ENCODE measurements at places on chromosomes 1 and 21.

DNA sequence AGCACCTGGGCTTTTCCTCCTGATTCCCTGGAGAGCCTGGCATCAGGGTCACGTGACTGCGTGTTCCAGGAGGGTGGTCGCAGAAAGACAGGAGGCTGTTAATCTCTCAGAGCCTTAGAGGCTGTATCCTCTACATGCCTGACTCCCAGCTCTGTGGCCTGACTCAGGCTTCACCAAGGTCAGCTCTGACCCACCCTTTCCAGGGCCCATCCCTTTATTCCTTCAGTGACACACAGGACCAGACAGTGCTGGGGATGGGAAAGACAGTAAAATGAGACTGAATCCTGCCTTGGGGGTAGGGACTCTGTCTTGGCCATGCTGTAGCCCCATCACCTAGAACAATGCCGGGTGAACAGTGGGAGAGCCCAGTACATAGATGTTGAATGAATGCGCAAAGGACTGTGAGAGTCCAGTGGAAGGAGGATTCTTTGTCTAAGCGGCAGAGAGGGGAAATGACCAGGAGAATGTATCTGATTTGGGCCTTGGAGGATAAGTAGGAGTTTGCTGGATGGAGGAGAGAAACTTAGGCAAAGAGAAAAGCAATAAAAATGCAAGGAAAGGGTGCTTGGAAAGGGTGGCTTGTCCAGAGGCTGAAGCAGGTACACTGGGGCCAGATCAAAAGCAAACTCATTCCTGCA, 33.0 kb downstream of the EPHX1 start:
- no peak for DNase-seq

- no peak for DNase-seq
These were observed 106.9 kb downstream of the ASH1L start for GRCh38 chr1:155455588-155456195.

- DNase-seq = no peak
These were observed 138.1 kb upstream of the ADAMTS5 start for GRCh38 chr21:27104846-27105431.

DNA sequence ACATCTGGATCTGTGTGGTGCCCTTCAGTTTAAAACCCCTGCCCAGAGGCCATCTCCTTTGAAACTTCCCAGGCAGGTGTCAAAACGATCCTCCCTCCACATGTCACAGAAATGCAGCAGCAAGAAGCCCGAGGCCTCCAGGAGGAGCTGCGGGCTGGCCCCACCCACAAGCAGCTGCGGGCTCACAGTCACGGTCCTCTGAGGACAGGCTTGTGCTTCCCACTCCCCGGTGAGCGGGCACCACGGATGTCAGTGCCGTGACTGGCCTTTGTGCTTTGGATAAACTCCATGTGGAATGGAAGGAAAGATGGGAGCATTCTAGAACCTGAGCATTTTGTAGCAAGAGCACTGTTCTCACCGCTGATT, 65.8 kb downstream of the SIK1 start:
- no peak for DNase-seq

GRCh38 chr1:56399795-56400194, 179.6 kb downstream of the PLPP3 start:
- DNase-seq = no peak

GRCh38 chr1:230010603-230011332, 56.3 kb upstream of the GALNT2 start:
- no peak for DNase-seq

DNA sequence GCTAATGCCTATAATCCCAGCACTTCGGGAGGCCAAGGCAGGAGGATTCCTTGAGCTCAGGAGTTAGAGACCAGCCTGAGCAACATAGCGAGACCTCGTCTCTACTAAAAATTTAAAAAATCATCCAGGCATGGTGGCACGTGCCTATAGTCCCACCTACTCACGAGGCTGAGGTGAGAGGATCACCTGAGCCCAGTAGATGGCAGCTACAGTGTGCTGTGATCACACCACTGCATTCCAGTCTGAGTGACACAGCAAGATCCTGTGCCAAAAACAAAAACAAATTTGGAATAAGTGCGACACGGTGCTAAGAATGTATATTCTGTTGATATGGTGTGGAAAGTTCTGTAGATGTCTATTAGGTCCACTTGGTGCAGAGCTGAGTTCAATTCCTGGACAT, 15.1 kb downstream of the USP33 start:
- no peak for DNase-seq

- no peak for DNase-seq
These were observed 27.9 kb downstream of the RGS5 start for GRCh38 chr1:163174524-163175437.

GRCh38 chr1:197961449-197961848, 44.3 kb downstream of the LHX9 start:
- DNase-seq = no peak

GRCh38 chr1:107545056-107545577, 404.3 kb downstream of the NTNG1 start:
- no peak for DNase-seq

- no peak for DNase-seq
These were observed 444.7 kb downstream of the CAMTA1 start for GRCh38 chr1:7229696-7230631.

- DNase-seq = no peak
These were observed 3.7 kb upstream of the TMEM61 start for GRCh38 chr1:54976747-54977146.

DNA sequence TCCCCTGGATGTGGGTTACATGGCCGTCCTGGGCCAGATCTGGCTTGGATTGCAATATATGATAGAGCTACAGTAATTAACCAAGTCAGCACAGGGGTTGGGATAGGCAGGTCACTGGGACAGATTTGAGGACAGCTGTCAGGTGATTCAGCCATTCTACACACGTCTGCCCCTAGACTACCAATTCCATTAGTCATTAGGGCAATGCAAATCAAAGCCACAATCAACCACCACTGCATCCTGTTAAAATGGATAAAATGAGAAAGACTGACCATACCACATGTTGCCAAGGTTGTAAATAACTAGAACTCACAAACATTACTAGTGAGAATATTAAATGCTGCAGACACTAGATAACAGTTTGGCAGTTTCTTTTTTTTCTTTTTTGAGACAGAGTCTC, 16.0 kb downstream of the C21orf58 start:
- DNase-seq = no peak

DNA sequence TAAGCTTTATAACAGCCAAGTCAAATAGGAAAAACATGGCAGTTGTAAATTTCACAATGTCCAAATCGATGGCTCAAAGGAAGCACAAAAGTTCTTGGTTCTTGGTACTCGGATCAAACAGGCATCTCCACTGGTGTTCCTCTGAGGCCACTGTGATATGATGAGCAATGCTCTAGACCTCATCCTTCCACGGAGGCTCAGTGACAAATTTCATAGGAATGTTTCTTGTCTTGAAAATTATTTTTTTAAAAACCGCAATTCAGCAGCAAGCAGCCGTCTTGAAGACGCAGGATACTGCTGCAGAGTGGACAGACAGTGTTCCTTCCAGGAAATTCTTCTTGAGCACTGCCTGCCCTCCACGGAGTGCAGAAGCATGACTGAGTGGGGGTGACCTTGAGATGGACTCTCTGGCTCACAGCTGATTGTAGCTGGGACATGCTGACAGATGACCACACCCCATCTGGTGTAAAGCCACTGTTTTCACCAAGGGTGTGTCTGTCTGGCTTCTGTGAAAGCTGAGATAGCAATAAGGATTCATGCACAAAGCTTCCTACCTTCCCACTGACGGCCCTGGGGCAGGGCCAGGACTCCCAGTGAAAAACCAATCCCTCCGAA, 61.9 kb downstream of the TIAM1 start:
- DNase-seq = no peak

DNA sequence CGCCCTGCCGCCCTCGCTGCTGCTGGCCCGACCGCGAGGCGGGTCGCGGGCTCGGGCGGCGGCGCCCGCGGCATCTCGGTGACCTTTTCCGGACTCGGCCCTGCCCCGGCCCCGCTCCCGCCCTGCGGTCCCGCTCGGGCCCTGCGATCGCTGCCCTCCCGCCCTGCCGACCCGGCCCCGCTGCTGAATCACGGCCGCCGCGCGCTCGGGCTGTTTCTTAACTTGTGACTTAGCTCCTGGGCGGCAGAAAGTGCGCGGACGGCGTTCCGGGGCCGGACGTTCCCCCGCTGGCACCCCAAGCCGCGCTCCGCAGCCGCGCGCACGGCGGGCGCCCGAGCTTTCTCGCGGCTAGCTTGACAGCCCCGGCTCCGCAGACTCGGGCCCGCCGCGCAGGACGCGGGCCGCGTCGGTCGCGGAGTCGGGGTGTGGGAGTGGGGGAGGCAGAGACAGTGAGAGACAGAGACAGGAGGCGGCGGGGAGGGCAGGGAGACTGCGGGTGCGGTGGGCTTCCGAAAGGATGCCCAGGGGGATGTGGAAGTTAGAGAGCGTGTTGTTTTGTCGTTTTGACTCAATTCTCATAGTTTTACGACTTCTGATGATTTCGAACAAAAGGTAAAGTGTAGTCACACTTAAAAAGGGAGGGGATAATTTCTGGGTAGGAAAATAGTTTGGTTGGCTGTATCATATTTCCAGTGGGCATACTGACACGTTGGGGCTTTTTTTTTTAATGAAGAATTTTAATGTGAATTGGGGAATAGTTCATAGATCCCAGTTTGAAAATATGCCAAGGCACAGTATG, 49.8 kb downstream of the PRDM2 start:
- no peak for DNase-seq

DNA sequence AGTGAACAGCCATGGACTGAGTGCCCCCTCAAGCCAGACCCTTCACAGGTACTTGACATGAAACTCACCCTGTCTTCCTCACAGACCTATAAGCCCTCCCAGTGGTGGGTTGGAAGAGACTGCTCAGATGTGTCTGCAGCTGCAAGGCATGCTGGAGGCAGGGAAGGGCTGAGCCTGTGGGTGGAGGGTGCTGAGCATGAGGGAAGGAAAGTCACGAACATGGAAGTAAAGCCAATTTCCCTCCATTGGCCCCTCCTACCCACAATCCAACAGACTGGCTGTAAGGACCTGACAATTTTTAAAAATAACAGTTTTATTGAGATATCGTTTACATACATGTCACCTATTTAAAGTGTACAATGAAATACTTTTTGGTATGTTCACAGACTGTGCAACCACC, 44.1 kb downstream of the RCSD1 start:
- no peak for DNase-seq

- DNase-seq = no peak
These were observed 59.9 kb upstream of the CDC42BPA start for GRCh38 chr1:227378181-227378580.

- no peak for DNase-seq
These were observed 15.3 kb downstream of the PYCR2 start for GRCh38 chr1:225908773-225909172.

- no peak for DNase-seq
These were observed 7.6 kb downstream of the PTGS2 start for GRCh38 chr1:186672596-186672995.

DNA sequence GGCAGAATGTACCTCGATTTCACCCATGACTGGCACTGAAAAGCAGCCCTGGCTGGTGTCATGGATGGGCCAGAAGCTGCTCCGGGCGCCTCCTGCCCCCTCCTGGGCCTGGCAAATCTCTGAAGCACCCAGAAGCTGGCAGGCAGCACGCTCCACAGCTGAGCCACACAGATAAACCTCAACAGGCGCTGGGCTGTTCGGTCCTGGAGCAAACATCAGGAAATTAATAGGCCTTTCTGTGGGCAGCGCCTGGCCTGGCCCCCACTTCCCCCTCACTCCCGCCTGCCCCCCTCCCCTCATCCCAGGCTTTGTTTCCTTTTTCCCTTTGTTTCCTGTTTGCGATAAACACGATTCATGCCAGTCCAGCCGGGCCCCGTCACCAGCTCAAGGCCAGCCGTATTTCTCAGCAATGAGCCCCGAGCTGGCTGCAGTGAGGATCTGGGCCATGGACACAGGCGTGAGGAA, 20.1 kb upstream of the DISP3 start:
- DNase-seq = no peak

DNA sequence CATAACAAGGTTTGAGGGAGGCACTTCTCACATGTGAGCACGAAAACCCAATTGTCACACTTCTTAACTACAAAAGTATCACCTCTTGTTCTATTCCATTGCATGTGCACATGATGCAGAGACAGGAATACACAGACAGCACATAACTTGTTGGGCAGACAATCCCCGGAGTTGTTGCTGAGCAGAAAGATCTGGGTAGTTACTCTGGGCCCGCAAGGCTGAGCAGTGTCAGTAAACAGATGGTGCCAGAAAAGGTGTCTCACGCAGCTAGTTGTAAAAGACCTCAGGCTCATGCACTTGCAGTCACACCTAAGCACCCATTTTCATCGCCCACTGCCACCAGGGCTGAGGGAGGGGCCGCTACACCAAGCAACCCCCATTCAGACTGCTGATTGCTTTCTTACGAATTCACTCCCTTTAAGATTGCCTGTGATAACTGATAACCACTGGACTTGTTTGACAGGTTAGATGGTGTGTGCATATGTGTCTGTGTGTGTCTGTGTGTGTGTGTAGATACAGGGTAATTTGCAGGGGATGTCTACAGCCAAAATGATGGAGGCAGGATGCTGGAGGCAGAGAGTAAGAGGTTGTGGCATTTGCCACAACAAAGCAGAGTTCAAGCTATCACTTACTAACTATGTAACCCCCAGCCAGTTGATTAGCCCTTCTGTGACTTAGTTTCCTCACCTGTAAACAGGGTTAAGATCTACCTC, 4.2 kb downstream of the LGR6 start:
- DNase-seq = no peak

DNA sequence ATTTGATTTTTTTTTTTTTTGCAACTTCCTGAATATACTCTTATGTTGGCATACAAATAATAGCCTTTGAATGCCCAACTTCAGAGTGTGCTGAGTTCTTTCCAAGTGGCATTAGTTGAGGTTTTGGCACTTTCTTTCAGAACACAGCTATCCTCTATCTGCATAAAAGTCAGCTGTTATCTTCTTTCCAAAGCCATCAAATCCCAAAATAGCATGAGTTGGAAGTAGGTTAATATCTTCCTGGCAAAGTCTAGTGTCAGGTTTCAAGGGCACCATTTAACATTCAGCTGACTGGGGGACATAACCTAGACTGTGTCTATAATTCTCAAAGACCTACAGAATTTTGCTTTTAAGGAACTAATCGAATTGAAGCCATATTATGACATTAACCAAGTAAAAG, 223.9 kb downstream of the PLPP3 start:
- no peak for DNase-seq

DNA sequence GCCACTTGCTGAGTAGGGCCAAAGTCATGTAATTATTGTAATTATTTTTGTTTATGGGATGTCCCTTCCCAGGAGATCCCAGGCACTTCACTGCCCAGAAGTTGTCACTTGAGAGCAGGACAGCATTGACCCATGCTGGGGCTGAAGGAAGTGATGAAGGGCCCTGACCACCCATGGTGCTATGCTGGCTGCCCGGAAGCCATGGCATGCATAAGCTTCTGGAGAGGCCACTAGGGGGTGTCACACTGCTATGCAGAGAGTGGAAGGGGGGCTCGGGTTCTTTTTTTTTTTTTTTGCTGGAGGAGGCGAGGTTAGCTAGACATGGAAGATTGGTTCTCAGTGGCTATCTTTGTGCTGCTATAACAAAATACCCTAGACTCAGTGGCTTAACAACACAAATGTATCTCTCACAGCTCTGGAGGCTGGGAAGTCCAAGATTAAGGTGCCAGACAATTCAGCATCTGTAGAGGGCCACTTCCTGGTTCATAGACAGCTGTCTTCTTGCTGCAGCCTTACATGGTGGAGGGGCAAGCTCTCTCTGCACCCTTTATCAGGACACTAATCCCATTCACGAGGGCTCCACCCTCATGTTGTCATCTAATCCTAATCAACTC, 84.9 kb downstream of the CNIH3 start:
- no peak for DNase-seq
